ENCODE measurements at places on chromosomes 12 and 14.

- no peak for DNase-seq
Observed at GRCh38 chr14:105363847-105364708, 34.3 kb upstream of the TEX22 start.

GRCh38 chr14:58702441-58703160, 64.8 kb downstream of the DACT1 start:
- no peak for DNase-seq

- DNase-seq = no peak
Observed at GRCh38 chr14:67806246-67806645, 10.1 kb downstream of the ZFYVE26 start.

DNA sequence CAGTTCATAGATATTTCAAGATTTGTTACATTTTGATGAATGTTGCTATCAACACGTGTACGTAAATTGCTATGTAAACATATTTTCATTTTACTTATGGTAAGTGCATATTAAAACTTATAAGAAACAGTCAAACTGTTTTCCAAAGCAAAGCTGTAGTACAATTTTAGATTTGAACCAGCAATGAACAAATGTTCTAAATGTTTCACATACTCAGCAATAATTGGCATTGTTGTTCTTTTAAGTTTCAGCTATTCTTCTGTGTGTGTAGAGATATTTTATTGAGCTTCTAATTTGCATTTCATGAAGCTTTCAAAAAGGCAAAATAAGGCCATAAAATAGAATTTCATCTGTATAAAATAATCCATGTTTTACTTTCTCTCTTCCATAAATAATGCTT, 1433.2 kb downstream of the LRFN5 start:
- no peak for DNase-seq

- DNase-seq = no peak
Observed at GRCh38 chr12:94555687-94556086, 94.7 kb downstream of the TMCC3 start.

DNA sequence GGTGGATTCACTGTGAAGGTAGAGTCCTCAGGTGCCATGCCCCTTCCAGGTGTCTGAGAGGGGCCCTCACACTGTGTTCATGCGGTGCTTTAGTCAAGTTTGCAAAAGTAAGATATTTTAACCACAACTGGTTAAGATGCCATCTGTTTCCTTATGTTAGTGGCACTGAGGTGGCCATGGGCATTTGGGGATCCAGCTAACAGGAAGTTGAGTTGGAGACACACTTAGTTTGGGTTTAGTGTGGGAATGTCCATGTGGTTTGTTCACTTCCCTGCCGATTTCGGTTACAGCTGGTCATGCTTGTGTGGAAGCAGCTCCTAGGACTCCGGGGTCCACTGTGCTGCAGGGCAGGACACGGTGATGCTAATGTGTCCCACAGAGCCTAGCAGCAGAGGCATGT, 17.3 kb upstream of the ABHD12B start:
- no peak for DNase-seq

- no peak for DNase-seq
Observed at GRCh38 chr12:3416670-3417069, 74.3 kb upstream of the PRMT8 start.

DNA sequence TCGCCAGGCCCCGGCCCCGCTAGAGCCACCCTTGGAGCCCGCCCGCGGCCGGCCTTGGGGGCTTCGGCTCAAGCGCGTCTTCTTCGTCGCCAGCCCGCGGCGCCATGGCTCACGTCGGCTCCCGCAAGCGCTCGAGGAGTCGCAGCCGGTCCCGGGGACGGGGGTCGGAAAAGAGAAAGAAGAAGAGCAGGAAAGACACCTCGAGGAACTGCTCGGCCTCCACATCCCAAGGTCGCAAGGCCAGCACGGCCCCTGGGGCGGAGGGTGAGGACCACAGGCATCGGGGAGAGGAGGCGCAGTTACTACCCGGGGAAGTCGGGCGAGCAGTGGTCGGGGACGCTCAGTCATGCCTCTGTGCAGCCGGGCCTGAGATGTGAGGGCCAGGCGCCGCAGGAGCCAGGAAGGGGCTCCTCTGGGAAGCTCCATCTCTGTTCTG, 573 bp downstream of the ARL6IP4 start:
- DNase-seq = no peak

DNA sequence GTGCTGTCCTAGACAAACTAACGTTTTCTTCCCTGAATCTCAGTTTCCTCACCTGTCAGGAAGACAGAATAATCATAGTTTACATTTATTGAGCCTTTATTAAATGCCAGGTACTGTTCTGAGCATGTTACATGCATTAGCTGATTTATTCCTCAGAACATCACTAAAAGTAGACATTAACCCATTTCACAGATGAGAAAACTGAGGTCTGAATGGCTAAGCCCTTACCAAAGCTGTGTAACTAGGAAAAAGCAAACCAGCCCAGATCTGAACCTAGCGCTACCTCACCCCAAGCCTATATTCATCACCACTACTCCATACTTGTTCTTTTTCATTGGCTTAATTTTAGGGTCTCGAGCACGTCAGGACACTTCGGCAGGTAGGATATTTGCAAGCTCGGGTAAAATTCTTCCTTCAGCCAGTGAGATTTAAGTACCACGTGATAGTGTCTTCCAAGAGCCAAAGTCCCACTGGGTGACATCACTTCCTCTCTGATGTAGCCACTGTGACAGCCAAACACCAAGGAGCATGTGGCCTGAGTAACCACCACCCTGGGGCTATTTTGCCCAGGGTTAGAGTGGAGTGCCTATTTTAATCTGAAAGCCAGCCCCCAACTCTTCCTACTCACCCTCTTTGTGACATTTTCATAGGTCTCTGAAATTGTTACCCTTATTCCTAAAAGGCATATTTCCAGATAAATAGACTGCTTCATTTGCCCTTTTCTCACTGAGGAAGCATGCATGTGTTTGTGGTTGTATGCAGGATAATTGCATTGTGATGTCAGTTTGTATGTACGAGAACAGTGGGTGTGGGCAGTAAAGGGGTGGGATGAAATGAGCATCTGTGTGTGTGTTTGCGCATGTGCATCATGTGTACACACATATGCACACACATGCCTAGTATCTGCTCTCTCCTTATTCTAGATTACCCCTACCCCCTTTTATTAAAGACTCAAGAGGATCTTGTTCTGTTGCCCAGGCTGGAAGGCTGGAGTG, 62.2 kb upstream of the WSCD2 start:
- no peak for DNase-seq

- DNase-seq = no peak
Observed at GRCh38 chr14:101600891-101601605, 39.8 kb downstream of the DIO3 start.

GRCh38 chr12:78331753-78332152, 501.1 kb downstream of the NAV3 start:
- no peak for DNase-seq

DNA sequence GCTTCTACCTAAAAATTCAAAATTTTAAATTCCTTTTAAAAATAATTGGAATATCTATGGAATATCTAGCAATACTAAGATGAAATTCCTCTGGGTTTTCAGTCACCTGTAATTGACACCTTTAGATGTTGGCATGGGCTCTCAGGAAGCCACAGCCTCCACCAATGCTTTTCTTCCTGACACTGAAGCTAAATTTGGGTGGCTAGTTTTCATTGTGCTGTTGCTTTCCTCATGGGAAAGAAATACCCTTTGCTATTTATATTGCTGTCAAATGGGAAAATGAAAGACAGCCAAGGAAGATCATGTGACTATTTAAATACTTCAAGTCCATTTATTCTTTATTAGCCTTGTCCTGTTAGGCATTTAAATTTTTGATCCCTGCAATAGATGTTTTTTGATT, 313.0 kb downstream of the NAV3 start:
- no peak for DNase-seq

- no peak for DNase-seq
Observed at GRCh38 chr12:132286912-132287311, 42.5 kb downstream of the GALNT9 start.

GRCh38 chr12:131987552-131987951, 37.8 kb downstream of the EP400 start:
- no peak for DNase-seq
